Thoracic aorta endothelial cell (primary cell): ENCODE measurements at places on chromosomes 5 and 9. TPM values are rescaled to one million over a fixed set of nuclear protein-coding genes. Genes with fewer than 3 reads are reported as not detected.

PCDHA3 gene
- 0.13 and 0.14 TPM in 2 replicates for total RNA-seq

LCN2 gene
- not detected in 2 replicates for total RNA-seq

GADD45G gene
- total RNA-seq, result 0.29 and 0.53 TPM in 2 replicates

ALDOB gene
- not detected in 2 replicates for total RNA-seq
